HT1080 (cell line): ENCODE measurements at places on chromosomes 3 and 15.

DNA sequence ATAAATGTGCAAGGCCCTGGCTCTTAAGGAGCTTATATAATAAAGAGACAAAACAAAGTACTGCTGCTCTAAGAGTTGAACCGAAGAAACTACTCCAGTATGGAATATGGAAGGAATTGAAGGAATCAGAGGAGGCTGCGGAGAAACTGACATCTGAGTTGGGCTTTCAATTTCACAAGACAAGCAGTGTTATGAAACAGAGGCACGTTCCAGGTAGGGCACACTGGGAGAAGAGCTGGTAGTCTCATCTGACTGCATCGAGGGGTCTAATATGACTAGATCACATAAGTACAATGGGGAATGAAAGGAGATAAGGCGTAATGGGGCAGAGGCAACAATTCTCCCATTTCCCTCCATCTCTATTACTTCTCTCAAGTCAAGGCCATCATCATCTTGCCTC lies 68.3 kb upstream of the CDAN1 start:
- DNase-seq, result no peak

DNA sequence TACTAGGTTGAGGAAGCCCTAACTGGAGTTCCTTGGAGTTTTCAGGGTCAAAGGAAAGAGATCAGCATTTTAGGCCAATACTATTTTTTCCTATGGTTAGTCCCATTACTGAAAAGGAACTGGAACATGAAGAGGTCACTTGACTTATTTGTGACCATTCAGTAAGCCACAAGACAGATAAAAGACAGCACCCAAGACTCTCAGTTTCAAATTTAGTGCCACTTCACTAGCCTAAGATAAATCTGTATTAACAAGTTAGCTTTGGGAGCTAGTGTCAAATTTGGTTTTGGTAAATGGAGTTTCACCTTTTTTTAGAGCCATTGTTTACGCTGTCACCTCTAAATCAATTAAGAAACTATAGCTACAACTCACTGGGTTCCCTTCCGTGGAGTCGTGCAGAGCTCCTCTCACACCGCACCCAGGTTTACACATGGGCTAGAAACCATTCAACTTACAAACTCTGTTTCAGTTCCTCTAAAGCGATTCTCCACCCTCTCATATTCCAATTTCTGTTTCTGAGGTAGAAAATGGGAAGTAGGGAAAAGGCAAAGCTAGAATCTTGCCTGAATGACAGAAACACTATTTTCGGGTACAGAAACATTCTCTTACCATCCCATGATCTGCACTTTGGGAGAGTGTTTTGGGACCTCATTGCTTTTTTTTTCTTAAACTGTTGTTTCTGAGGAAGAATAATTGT lies 14.4 kb downstream of the CCDC32 start:
- no peak for DNase-seq

- no peak for DNase-seq
Observed at GRCh38 chr15:38406436-38406835, 47.5 kb upstream of the FAM98B start.

- DNase-seq, result no peak
Observed at GRCh38 chr15:70483513-70483912, 279.8 kb downstream of the UACA start.

GRCh38 chr3:25468866-25469319 lies 40.8 kb downstream of the RARB start:
- DNase-seq, result no peak

DNA sequence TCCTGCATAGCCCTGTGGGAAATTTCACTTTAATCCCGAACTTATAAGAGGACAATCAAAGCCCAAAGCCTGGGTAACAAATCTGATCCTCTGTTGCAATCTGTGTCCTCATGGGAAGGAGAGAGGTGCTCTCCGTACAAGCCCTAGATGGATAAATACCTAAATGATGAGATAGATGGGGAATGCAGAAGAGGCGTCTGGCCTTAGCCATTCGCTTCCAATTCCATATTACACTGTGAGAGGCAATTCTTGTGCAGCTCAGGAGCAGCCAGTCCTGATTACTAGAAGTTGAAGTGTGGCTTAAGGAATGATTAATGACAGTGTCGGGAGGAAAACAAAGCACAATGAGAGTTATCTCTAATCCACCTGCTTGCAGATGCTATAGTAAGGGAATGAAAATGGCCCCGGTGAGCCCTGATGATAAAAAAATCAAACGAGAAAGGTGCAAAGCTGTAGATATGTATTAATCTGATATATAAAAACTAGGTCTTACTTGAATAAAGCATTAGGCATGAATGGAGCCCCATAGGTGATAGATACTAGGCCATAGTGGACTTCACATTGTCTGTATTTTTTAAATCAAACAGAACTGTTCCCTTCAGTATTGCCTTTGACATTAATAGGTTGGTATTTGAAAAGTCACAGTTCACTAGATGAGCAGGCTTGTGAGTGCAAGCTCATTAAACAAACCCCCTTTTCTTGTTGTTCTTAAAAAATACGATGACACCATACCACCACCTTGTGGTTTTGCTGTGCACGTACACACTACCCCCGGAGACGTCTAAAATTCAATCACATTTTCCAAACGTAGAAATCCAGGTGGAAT lies 54.2 kb upstream of the TMCO5A start:
- peak; percentile 46 for DNase-seq

DNA sequence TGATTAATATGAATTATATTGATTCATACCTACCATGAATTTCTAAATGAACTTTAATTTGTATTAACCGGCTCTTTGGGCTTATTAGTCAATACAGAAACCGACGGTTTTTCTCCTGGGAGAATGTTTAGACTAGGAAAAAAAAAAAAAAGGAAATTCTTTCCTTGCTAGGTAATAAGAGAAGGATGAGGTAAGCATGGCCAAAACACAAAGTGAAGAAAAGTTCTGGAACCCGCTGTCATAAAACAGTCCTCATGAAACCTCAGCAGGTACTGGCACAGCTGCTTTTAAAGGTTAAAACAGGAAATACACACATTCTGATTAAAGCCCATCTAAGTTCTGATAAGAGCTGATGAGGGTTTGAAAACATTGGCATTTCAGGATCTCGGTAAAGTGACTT lies 30.8 kb upstream of the PSTPIP1 start:
- peak; percentile 11 for DNase-seq

DNA sequence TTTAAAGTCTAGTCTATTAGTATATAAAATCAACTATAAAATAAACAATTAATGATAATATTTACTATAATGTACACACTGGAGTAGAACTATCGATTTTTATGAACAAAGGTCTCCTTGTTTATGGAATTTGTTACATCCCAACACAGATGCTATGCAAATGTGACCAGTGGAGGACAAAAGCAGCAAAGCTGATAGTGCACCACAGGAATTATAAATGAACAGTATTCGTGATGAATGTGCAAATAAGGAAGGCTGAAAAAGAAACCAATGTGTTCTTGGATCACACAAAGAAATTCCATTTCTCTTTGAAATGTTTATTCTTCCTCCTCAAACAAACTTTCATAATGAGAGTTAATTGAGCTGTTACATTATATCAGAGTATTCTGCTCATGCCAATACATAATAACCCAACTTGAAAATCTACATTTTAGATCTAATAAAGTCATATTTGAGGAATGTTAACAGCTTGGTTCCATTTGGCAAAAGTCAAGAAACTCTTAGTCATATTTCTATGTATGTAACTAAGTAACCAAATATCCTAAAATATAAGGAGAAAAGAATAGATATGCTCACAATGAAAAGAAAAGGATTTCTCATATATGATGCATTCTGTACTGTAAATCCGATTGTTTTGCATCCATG lies 79.3 kb downstream of the NEK10 start:
- DNase-seq, result no peak

GRCh38 chr15:38614621-38615020 lies 50.0 kb upstream of the RASGRP1 start:
- no peak for DNase-seq

DNA sequence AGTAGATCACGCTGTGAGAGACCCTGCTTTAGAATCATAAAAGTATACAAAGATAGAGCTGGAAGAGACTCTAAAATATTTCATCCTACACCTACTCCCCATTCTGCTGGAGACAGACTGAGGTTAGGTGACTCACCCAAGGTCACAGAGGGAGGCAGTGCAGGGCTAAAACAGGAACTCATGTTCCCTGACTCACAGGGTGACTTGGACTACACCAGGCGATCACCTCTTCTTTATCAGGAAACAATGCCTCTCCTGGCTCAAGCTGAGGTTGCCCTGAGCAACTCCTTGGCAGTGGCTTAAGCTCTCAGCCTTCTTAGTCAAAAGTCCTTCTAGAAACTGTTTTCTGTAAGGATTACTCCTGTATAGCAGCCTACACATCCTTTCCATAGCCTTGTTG lies 26.4 kb upstream of the TNFAIP8L3 start:
- DNase-seq, result peak; percentile 99

DNA sequence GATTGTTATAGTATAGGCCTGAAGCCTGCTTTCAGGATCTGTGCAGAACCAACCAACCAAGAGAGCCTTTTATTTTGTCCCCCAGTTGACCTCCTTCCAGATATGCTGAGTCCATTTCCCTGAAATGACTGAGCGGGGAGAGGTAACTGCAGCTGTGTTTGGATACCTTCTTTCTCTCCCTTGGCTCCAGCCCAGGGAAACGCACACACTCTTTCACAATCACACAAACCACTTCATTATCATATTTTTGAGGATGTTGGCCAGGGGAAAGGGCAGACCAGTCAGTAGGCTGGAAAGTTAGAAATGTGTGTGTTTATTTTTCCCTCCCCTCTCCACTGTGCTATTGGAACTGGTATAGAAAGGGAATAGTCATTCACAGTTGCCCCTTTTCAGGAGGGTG lies 417.7 kb upstream of the TBL1XR1 start:
- peak; percentile 87 for DNase-seq

DNA sequence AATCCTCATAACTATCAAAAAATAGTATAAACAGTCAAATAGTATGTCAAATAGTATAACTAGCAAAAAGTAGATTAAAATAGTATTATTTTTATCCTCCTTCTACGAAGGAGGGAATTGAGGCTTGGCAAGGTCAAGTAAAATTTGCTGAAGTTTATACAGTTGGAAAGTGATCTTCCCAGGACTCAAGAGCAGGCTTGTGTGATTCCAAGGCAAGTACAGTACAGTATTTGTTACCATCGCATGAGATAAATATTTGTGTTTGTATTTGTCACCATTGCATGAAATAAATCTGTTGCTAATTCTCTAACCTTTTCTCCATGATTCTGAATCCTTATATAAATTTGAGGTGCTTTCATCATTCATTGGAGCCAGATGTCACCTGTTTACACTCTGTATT lies 28.9 kb downstream of the SH3GL3 start:
- DNase-seq, result no peak

- DNase-seq, result no peak
Observed at GRCh38 chr3:127031413-127031810, 48.5 kb downstream of the PLXNA1 start.

DNA sequence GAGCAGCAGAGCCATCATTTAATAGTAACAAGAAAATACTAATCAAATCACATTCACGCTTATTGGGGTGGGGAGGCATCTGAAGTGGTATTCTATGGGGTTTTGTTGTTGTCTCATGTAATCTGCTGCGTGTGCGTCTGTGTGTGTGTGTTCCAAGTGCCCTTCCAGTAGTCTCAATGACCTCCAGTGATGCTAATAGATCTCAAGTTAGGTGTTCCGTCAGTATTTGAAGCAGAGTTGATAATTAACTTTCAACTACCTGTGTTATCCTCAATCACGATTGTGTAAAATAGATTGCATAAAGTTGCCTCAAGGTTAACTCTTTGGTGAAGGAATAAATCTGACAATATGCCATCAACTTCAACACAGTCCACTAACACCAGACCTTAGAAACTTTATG lies 375.0 kb downstream of the MECOM start:
- DNase-seq, result no peak

DNA sequence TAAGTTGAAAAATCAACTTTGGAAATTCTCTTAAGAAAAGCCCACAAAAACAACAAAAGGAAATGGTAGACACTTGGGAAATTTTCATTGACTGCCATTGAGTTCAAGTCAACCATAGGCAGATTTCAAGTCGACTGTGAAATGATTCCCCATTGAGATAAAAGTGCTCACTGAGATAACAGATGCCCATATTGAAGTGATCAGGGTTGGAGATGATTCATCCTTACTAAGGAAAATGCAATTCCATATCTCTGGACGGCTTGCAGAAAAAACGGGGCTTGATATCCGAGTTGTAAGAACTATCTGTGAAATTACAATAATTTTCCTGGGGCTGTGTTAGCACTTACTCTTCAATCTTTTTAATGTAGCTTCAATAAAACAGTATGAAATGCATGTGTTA lies 373.1 kb upstream of the THRB start:
- no peak for DNase-seq

DNA sequence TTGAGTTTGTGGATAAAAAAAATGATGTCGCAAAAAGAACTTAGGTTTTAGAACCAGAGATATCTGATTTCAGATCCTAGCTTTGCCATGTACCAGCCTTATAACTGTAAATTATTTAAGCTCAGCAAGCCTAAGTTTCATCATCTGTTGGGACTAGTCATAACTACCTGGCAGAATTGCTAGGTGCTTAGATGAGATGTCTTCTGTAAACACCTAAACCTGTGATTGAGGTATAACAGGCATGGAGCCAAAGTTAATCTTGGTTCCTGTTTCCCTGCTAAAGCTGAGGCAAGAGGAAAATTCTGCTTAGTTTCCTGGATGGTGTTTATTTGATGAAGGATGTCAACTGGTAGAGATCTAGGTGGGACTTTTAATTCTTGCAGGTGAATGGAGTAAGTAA lies 331.3 kb upstream of the RBMS3 start:
- no peak for DNase-seq

DNA sequence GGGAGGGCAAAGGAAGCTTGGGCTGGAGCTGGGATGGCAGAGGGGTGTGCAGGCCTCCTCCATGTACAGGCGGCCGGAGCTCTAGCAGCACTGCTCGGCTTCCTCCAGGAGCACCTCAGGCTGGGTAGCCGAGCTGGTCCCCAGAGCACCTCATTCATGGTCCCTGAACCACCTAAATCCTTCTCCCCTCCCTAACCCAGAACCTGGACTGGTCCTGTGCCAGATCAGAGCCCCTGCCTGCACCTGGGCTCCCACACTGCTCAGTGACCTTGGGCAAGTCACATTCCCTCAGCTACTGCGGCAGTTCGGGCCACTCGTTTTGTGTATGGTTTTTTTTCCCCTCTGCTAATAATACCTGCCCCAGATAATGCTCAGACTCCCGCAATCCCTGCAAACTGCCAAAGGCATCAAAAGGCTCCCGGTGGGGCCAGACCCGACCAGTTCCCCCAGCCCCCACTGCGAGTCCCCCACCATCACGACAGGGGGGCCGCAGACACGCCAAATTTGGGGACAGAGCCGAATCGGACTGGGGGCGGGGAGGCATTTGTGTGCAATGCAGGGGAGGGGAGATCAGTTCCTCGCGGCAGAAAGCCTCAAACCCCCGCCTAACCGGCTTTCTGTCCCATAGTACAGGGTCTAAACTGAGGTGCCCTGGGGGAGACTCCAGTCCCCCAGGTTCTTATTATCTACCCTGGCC lies 1.3 kb downstream of the SEMA7A start:
- DNase-seq, result no peak

DNA sequence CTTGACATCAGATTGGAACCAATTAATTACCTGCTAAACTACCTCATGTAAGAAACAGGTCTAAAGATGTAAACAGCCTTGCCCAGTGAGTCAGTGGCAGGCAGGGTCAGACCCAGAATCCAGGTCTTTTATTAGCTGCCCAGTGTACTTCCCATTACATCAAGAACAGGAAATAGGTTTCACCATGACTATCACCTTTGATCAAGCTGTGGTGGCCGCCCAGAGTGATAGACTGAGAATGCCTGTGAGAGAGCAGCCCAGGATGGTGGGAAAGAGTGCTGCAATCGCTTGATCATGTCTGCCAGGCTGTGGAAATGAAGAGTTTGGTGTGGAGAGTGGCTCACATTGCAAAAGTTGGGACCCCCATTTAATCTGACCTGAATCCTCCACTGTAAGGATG lies 61.3 kb upstream of the PIAS1 start:
- peak; percentile 56 for DNase-seq
